Thoracic aorta (tissue), 2 donors: ENCODE measurements at places on chromosomes 5 and 9.

DNA sequence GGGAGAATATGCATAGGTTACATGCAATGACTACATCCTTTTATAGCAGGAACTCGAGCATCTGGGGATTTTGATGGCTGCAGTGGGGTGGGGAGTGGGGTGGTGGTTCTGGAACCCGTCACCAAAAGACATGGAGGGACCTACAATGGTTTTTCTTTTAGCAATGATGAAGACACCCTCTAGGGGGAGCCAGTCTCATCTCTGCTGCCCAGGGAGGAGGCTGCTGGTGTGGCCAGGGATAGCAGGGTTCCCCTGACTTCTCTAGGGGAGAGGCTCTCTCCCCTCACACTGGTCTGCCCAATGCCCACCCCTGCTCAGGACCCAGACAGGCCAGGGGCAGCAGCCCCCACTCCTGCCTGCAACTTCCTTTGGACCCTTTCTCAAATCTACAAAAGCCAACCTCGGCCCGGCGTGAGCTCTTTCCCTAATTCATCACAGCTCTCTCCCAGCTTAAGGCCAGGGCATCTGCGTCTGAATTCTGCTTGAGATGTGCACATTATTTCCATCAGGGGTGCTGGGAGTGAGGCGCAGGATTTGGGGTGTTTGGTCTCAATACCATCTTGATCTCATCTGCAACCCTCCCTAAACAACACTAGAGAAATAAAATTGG is 73.6 kb upstream of the RETREG1 start:
- DNase-seq, result no peak

DNA sequence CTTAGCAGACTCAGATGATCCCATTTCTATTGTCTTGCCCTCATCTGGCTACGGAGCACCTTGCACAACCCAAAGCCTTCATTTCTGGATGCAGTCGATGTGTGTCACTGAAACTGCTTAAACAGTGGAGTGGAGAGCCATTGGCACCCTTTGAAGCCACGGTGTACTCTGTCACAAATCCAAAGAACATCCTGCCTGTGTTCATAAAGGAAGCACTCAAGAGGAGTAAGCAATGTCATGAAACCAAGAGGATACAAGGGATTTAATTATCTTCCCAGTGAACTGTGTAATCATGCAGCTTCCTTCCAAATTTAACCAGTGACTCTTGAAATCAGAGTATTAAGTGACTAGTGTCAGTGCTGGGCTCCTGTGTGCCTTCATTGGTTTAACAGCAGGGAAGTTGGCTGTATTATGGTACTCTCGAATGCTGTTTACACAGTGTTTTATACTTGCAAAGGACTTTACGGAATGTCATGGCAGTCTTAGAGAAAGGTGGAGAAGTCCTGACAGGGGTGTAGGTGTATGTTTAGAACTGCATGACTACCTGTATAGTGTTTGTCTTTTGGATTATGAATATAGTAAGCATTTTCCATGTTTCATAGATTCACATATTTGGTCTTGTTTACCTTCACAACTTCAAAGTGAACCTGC is 41.9 kb downstream of the CD180 start:
- no peak for DNase-seq

- no peak for DNase-seq
Observed at GRCh38 chr9:29861803-29862202, 2288.5 kb upstream of the C9orf72 start.

- no peak for DNase-seq
Observed at GRCh38 chr5:33048315-33048714, 337.2 kb downstream of the NPR3 start.

- no peak for DNase-seq
Observed at GRCh38 chr5:151896031-151896691, 28.5 kb downstream of the GLRA1 start.

GRCh38 chr5:903756-904096 is 11.0 kb downstream of the TRIP13 start:
- DNase-seq, result no peak

GRCh38 chr5:161167016-161167767 is 315.2 kb upstream of the ATP10B start:
- DNase-seq, result no peak

GRCh38 chr9:131727184-131727759 is 12.6 kb downstream of the RAPGEF1 start:
- DNase-seq, result no peak
